ENCODE measurements at places on chromosomes 3 and 15.

DNA sequence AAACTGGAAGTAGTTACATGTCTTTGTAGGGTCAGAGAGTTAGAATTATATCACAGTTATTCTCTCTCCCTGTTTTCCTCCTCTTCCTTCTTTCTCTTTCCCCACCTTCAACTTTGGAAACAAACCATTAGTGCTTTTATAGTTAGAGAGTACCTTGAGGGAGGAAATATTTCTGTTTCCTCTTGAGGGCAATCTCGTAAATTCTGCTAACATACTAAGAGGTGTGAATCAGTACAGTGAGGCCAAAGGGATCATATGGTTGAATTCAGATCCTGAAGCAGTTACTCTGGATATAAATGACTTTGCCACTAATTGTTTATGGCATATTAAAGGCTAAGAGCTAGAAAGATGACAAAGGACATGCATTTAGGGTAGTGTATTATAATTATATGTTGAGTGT, 60.3 kb upstream of the CCNL1 start:
- no peak for DNase-seq

DNA sequence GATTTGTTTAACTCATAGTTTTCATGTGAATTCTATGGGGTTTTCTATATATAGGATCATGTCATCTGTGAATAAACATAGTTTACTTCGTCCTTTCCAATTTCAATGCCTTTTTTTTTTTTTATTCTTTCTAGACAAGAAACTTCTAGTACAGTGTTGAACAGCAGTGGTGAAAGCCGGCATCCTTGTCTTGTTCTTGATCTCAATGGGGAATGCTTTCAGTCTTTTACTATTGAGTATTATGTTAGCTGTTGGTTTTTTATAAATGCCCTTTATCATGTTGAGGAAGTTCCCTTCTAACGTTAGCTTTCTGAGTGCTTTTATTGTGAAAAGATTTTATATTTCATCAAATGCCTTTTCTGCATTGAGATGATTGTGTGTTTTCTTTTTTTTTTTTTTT, 69.0 kb downstream of the SLMAP start:
- no peak for DNase-seq

DNA sequence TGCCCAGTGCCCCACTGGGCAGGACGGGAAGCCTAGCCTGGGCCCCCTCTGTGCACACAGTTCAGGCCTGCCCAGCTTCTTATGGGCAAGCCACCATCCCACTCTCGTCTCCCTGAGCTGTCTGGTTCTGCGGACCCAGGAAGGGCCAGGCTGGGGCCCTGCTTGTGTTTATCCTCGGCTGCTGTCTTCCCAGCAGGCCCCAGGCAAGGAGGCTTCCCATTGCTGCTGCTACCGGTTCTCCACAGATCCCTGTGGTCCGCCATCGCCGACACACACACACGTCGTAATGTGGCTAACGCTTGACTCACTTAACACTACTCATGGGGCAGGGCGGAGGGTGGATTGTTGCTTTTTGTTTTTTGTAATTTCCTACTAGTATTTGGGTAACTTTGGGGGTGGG, 52.4 kb upstream of the SLC6A1 start:
- DNase-seq, result no peak

GRCh38 chr3:177977381-177978158, 558.7 kb upstream of the KCNMB2 start:
- no peak for DNase-seq

GRCh38 chr3:20054549-20054987, 14.3 kb downstream of the KAT2B start:
- DNase-seq, result peak; percentile 77

DNA sequence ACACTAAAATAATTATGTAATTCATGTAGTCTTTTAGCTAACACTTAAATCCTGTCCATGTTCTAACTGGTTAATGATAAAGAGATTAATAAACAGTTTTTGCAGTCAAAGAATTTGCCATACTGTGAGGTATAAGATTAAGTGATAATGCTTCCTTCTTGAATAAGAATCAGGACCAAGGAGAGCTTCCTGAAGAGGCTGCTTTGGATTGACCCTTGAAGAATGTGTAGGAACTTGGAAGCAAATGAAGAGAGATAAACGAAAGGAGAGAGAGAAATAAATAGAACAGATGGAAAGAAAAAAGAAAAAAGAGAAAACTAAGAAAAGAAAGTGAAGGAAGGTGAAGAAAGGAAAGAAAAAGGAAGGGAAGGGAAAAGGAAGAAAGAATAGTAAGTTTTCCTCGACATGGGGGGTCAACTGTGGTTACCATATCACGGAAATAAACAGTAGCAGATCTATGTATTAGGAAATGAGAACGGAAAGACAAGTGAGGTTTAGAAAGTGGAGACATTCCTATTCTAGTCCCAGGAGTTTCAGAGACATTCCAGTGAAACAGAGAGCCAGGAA, 539.8 kb downstream of the FGF12 start:
- DNase-seq, result no peak

DNA sequence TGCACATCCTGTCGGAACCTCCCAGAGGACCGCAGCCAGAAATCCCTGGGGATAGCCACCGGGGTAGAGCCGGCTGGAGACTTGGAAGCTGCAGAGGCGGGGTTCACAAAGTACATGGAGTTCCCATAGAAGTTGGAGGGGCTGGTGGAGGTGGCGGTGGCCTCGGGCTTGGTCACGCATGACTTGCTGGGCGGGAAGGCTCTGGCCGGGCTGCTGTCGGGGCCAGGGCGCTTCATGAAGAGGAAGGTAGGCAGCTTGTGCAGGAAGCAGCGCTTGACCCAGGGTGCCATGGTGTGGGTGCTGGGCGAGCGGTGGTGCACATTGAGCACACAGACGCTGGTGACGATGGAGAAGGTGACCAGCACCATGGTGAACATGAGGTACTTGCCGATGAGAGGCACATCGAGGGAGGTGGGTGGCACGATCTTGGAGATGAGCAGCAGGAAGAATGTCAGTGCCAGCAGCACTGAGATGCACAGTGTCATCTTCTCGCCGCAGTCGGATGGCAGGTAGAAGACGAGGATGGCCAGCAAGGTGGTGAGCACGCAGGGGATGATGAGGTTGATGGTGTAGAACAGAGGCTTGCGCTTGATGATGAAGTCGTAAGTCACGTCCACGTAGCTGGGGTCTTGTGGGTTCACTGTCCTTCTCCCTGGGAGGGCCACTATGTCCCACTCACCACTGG, 8.4 kb upstream of the CHRNA3 start:
- DNase-seq, result no peak

- DNase-seq, result peak; percentile 25
Measured at GRCh38 chr3:136819731-136820679, 1.1 kb downstream of the SLC35G2 start.

- no peak for DNase-seq
Measured at GRCh38 chr3:57981483-57982087, 26.6 kb upstream of the FLNB start.

DNA sequence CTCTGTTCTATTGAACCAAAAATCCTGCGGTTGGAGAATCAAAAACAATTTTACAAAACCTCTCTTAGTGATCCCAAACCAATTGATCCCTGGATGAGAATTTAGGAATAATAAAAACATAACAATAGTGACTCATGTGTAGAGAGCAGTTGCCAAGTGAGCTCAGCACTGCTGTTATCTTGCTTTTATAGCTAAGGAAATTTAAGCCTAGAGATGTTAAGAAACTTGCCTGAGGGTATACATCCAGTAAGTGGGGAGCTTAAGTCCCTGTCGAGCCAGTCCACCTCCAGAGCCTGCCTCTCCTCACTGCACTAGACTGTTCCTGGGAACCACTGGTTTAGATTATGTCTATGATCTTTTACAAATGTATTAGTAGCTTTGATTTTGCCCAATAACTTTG, 358.4 kb upstream of the LMCD1 start:
- no peak for DNase-seq

All from CD4-positive, alpha-beta T cell treated with Interleukin-15 for 1 hour (primary cell).